Posterior cingulate gyrus (tissue), 11 donors: ENCODE measurements at places on chromosomes 2 and 18.

DNA sequence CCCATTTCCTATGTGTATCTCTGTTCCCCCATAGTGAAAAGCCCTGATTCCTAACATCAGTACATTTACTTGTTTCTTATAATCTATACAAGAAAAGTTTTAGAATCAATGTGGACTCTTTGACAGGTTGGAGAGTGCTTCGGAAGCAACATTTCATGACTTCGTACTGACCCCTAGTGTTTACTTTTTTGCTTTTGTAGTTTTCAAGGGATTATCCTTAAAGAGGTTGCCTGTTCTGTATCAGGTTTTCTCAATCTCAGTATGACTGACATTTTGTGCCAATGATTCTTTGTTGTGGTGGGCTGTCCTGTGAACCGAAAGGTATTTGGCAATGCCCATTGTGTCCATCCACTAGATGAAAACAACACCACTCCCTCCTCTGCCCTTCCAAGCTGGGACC, 43.3 kb upstream of the SERPINB2 start:
- DNase-seq, result no peak

DNA sequence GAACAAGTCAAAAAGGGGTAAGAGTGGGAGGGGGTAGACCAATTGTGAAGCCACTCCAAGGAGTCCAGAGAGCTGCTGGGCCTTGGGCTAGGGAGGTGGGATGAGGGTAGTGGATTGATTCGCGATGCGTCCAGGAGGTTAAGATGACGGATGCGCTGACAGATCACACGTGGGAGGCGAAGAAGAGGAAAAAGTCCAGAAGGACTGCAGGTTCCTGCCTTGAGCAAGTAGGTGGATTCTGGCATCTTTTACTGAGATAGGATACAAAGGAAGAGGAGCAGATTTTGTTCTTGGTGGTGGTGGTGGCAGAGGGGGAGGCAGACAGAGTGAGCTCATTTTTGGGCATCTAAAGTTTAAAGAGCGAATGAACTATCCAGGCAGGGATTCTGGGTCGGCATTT, 76.5 kb downstream of the KCTD1 start:
- DNase-seq, result no peak

DNA sequence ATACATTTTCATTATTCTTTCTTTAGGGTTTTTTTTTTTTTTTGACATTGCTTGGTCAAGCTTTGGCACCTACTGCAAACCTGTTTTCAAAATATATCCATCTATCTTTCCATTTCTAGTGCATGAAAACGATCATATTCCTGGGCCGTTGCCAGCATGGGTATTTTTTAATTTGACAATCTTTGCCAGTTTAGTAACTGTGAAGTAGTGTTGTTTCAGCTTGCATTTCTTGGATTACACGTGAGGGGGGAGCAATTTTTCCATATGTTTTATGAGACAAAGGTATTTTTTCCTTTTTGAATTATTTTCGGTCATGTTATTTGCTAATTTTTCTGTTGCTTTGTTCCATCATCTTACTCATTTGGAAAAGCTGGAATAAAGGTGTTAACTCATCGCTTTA, 40.9 kb downstream of the TSHZ1 start:
- no peak for DNase-seq

DNA sequence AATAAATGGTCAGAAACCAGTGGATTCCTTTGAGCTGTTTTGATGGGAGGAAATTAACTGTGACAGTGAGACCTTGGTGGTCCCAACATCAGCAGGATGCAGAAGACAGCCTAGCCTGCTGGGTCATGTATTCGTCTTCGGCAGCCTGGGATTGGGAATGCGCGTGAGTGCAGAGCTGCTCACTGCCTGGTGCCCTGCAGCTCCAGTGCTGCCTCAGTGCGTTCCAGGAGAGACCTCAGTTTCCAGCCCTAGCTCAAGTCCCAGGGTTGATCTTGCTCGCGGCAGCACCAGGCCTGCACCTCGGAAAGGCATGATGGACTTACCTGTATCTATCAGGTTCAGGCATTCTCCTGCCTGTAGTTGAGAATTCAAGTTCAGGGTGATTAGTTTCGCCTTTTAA, 203.9 kb downstream of the SH3RF3 start:
- DNase-seq, result no peak

- DNase-seq, result no peak
These were observed 2.6 kb downstream of the UGT1A10 start for GRCh38 chr2:233638836-233639235.

DNA sequence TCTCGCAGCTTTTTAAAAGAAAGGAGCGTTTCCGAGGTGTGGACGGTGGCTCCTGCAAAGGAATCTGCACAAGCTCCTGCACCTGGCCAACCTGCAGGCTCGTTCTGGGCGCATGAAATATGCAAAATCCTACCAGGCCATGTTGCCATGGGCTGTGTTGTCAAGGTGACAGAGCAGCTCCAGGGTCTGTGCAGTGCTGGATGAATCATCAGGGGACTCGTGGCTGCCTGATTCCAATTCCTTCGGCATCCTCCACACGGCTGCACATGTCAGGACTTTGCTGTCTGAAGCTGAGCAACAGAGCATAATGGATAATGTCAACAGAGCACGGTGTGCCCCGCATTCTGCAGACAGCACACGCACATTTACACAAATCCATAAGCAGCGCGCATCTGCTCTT, 120.5 kb downstream of the EIPR1 start:
- peak; percentile 60 for DNase-seq

DNA sequence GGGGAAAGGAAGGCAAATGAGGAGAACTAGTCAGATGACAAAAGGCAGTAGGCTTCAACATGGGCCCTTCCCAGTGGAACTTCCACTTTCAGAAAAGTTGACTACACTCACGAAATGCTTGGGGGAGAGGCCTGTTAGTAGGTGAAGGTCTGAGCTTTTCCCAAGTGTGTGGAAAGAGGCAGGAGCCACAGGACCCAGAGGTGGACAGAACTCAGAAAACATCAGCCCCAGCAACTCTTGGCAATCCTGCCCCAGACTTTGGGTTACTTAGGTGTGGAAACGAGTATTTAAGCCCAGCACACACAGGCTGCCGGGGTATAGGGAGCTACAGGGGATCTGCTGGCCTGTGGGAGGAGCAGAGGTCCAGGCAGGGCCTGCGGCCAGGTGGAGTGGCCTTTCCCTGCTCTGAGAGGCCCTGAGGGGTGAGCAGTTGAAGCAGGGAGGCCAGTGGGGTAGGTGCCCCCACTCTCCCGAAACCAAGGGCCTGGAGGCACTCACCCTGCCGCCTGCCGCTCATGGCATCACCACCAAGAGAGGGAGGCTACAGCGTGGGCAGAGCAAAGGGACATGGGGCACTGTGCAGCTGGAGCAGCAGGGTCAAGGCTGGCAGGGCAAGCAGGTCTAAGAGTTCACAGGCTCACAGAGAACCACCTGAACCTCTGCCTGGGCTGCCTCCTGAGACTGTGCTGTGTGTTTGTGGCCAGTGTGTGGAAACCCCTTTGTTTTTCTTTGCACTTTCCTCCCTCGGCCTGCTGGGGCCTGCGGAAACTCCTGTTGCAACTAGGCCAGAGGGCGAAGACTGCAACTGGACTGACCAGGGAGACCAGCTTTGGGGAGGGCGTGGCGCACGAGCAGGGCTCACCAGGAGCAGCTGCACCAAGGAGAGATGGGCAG, 130.7 kb upstream of the SERTAD2 start:
- no peak for DNase-seq

GRCh38 chr2:62114564-62114963, 81.4 kb upstream of the B3GNT2 start:
- no peak for DNase-seq

DNA sequence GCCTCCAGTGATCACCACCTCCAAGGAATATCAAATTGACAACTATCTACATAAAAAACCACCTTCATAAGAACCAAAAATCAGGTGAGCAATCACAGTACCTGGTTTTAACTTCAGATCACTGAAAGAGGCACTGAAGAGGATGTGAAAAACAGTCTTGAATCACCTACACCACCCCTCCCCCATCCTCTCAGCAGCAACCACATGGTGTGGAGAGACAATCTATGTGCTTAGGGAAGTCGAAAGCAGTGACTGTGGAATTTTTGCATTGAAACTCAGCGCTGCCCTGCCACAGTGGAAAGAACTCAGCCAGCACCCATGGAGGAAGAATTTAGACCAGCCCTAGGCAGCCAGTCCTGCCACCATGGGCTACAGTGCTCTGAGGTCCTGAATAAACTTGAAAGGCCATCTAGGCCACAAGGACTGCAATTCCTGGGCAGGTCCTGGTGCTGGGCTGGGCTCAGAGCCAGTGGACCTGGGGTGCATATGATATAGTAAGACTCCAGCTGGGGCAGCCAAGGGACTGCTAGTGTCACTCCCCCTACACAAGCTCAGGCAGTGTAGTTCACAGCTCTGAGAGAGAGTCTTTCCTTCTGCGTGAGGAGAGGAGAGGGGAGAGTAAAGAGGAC, 75.6 kb downstream of the ATL2 start:
- DNase-seq, result no peak

GRCh38 chr18:23992089-23992940, 22.2 kb upstream of the TTC39C start:
- peak; percentile 84 for DNase-seq

DNA sequence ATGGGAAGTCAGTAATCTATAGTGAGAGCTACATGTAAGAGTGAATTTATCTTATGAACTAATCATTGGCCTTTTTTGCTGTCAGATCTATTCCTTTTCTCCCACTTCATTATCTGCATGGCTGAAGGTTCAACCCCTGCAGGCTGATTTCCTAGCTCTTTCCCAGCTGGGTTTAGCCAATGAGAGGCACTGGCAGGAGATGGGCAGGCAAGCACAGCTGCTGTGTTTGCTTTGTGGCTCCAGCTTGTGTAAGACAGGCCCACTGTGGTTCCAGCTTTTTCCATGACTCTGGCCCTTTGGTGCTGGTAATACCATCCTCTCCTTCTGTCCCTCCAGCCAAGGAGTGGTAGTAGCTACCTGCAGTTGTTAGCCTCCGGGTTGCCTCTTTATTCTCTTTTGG, 248.8 kb downstream of the PLCL1 start:
- DNase-seq, result peak; percentile 13

DNA sequence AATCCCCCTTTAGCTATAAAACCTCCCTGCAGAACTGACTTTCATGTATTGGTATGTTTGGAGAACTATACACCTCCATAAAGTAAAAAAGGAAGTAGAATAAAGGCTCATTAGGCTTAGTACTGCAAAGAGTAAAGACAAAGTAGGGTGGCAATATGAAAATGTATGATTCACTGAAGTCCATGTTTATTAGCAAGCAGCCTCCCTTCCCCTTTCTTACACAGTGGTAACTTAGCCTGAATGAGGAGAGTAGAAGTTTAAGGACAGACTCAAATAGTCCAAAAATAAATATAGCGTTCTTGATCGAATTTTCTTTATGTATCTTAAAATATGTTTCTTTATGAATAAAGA, 1.5 kb downstream of the ZNF804A start:
- DNase-seq, result no peak

DNA sequence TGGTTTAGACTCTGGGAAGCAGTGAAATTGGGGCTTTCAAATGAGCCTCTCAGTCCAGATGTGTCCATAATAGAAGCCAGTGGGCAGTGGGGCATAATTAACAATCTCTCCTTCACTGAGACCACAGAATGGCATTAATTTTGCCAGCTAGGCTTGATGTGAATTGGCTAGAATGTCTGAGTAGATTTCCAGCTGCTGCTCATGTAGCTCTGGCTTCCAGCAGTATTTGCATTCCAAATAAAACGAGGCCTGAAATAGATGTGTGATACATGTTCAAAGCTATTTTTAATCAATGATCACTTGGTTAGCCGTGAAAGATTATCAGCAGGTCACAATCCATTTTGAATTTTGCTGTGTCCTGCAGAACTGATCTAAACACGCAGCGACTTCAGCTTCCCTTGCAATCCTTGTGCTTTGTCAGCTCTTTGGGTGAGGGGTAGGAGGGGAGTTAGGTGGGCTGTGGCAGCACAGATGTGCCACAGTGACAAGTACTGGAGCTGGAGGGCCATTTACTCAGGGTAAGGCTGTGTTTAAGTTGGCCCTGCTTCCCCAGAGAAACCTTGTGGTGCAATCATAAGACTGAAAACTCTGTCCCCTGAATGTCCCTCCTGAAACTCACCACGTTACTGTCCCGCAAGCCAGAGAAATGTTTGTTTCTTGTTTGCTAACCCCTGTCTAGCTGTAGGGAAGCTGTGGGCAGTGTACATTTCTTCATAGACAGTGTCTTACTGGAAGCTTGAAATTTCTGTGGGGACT, 56.9 kb upstream of the TMEM178A start:
- no peak for DNase-seq

DNA sequence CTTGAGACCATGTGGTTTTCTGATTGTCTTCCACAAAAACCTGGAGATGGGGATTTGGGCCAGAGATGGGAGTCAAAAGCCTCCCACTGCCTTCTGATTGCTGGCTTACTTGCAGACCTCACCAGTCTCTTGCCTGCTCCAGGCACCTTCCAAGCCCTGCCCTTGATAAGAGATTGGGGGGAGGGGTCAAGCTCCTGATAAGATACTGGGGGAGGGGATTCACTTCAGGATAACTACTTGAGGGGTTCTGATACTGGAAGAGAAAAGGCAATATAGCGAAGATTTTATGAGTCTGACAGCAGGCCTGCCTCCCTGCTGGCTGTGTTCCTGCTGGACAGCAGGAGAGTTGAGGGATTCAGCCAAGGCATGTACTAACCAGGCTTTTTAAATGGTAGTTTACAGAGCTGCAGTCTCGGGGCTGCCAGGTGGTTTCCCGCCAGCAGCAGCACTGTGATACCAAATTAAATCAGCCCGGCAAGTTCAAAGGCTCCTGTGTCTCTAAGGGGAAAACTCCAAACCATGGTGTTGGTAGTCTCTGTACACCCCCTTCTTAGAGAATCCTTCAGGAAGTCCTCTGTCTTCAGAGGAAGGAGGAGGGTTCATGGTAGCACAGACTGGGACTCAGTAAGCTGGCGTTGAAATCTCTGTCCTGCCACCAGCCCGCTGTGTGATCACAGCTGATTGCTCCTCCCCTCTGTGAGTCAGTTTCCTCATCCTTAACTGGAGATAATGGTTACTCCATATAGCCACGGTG, 58.3 kb downstream of the FBXO36 start:
- peak; percentile 52 for DNase-seq

- DNase-seq, result no peak
These were observed 74.9 kb upstream of the ARL4C start for GRCh38 chr2:234571620-234572407.

- DNase-seq, result no peak
These were observed 23.4 kb downstream of the AKAIN1 start for GRCh38 chr18:5173646-5174045.

DNA sequence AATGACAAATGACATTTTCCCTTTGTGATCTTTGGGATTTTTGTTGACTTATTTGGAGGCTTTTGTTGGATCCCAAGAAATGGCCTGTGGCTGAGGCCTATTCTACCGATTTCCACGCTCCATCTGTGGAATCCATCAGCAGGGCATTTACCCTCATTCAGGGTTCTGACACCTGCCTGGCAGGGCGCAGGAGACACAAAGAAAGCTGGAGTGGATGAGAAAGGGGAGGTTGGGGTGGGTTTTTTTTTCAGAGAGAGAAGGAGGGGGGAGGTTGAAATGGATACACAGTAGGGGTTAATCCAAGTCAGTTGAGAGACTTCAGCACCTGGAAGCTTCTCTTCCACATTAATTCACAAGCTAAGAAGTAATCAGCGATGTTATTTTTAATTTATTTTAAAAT, 59.7 kb downstream of the PAX3 start:
- no peak for DNase-seq

- DNase-seq, result no peak
These were observed 669.5 kb downstream of the ERBB4 start for GRCh38 chr2:211868996-211869533.

GRCh38 chr2:110690083-110690965, 12.5 kb upstream of the BUB1 start:
- no peak for DNase-seq
